ENCODE measurements at places on chromosomes 12 and 14.

DNA sequence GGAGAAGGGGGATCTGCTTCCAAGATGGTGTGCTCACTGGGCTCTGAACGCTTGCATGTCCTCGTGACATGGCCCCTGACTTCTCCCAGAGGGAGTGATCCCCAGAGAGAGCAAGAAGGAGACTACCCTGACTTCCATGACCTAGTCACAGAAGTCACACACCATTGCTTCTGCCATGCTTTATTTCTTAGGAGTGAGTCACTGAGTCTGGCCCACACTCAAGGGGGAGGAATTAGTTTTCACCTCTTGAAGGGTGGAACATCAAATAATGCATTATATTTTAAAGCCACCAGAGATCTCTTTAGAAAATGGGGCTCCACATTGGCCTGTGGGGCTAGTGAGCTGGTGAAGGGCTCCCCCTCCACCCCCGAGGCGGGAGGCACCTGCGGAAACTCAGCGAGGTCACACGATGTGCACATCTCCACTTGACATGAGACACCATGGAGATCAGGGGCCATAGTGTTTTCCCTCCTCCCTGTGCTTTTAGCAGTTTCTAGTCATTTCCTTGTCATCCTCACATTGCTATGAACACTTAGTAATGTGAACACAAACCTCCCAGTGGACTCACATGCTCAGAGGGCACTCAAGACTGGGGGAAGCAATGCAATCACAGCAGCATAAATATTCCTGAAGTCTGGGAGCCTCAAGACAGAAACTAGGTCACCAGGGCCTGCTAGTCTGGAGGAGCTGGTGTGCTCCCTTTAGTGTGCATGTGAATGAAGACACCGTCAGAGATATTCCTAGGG is 87.4 kb upstream of the FZD10 start:
- no peak for DNase-seq

- no peak for DNase-seq
Observed at GRCh38 chr14:26738571-26738970, 140.7 kb upstream of the NOVA1 start.

GRCh38 chr12:69922999-69923398 is 98.0 kb downstream of the MYRFL start:
- no peak for DNase-seq

DNA sequence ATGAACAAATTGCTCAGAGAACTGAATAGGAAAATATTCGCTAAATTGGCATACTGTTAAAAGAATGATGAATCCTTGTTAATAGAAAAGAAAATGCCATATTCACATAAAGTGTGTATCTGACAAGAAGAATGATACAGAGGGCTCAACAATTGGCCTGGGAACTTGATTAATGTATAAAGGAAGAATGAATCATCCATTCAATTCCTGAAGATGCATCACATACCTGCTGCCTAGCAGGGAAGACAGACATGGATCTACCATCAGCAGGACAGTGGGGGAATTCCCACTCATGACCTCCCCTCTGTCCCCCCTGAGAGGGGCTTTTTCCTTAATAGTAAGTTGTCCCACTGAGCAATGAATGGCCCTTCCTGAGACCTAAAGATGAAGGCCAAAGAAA is 13.5 kb downstream of the PTPN21 start:
- DNase-seq, result no peak

GRCh38 chr12:112308652-112309051 is 73.6 kb downstream of the HECTD4 start:
- no peak for DNase-seq

DNA sequence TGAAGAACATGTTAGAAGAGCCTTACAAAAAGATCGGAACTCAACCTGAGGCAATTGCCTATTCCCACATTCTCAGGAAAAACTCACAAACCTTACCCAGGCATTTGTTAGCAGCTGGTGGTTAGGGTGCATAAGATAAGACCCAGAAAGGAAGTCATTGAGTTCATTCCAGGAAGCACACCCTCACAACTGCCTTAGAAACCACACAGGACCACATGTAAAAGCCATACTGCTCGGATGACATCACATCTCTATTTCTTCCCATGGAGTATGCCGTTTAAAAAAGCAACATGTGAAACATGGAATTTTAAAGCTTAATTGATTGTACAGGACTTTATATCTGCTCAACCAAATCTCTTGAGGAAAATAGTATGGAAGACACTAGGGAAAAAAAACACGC is 411.2 kb downstream of the DAD1 start:
- no peak for DNase-seq

GRCh38 chr12:12010277-12011039 is 60.3 kb upstream of the BCL2L14 start:
- DNase-seq, result no peak

Measured in A549 (cell line).